AG04449 (cell line): ENCODE measurements at places on chromosomes 2 and 18.

- DNase-seq = peak; percentile 29
Observed at GRCh38 chr2:179543361-179543901, 278.8 kb upstream of the SESTD1 start.

DNA sequence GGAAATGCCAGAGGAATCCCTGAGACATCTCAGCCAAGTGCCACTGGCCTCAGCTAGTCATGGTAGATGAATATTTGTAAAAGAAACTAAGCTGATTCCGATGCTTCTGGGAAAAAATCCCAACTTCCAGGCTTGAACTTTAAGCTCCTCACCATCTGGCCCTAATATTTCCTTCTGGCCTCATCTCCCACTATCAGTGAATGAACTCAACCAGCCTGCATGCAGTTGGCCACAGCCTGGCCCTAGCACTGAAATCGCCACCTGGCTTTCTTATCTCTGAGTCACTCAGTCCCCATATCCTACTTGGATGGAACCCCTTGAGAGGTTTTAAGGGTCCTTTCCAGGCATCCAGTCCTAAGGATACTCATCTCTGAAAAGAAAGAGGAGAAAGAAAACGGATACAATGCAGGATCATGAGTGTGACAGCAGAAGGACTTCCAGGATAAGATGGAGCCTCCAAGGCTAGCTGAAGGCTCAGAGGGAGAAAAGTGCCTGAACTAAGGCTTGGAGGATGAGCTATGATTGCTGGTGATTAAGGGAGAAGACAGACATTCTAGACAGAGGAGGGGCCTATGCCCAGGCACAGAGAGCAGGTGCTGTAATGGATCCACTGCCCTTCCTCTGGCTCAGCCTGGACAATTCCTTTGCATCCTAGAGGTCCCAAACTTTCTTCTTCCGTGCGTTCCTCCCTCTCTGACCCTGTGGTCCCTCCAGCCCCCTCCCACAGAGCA, 141.5 kb upstream of the MYCN start:
- no peak for DNase-seq

DNA sequence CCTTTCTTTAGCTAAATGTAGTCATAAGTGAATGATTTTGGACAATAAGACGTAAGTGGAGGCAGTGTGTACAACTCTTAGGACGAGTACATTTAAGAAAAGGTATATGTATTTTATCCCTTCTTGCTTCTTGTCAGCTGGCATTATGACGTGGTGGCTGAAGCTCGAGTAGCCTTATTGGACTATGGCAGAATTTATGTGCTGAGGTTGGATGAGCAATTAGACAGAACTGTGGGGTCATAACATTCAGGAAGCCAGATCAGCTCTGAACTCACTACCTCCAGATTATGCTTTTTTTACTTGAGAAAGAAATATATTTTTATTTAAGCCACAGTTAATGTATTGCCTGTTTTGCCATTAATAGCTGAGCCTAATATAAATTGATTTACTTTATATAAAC, 661.5 kb downstream of the ERBB4 start:
- no peak for DNase-seq

DNA sequence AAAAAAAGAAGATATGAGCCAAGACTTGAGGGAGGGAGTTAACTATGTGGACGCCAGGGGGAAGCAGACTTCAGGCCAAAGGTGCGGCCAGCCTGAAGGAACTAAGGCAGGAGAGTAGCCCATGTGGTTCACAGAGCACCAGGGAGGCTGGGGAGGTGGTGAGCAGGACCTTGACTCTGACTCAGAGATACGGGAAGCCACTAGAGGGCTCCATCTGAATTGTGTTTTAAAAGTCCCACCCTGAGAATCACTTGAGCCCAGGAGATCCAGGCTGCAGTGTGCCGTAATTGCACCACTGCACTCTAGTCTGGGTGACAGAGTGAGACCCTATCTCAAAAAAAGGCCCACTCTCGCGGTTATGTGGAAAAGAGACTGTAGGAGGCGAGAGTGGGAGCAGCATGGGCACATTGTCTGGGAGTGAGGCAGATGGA, 12.3 kb downstream of the CEP192 start:
- no peak for DNase-seq

DNA sequence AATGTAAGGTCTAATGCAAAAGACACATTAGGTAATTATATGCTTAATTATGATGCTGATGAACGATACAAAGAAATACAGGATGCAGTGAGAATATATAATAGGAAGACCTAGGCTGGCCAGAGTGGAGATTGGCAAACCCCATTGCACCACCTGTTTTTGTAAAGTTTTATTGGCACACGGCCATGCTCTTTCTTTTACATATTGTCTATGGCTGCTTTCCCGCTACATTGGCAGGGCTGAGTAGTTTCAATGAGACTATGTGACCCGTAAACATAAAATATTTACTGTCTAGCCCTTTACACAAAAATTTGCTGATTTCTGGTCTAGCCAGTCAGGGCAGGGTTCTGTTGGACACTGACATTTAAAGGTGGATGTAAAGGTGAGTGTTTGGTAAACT, 5.4 kb downstream of the SEC11C start:
- no peak for DNase-seq

DNA sequence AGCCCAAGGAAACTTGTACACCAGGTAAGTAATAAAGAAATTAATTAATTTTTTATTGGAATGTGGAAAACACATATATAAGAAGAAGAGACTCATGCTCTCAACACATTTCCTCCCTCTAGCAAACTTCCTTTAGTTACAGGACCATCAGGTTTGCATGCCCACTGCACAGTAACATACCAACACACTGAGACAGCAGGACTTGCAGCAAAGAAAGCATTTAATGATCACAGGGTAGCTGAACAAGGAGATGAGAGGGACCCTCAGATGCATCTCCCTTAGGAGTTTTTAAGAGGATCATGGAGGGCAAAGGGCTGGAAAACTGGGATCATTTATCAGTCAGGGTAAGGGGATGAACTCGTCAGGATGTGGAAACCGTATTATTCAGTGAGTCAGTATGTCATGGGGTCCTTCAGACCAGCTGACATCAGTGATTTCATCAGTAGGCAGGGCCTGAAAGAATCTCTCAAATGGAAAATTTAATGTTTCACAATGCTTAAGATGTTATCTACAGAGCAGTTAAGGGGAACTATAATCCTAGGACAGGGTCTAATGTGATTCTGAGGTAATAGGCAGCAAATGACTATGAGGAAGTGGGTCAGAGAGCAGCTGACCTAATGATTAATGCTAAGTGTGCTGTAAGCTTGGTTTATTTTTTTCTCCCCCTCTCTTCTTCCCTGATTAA, 193.8 kb upstream of the RND3 start:
- peak; percentile 85 for DNase-seq

DNA sequence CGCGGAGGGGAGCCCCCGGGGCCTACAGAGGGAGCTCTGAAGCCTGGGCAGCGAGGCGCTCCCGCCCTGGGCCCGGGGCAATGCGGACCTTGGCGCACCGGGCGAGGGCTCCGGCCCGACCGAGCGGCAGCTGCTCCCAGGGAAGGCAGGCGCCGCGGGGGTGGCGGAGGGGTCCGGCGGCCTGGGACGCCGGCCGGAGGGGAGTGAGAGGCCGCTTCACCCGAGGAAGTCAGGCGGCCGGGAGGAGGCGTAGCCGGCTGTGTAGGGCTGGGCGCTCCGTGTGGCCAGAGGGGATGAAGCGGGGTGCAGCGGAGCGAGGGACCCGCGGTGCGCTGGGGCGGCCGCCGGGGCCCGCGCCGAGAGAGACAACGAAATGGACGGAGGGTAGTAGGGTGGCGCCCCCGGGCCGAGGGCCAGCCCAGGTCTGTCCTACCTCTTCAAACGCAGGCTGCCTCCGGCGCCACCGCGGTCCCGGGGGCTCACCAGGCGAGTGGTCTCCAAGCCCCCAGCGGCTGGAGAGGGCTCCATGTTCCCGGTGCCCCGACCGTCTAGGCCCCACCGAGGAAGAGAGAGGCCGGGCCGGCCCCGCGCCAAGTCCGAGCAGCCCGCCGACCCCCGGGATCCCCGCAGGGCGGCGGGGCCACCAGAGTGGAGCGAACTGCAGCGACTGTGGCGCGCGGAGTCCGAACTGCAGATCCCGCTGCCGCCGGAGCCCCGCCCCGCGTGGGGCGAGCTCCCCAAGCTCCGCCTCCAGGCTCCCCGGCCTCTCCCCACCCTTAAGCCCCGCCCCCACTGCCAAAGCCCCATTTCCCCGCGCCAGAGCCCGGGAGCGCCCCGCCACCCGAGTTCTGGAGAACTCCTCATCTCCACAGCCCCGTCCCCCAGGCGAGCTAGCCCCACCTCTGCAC, at the start of gene SLC30A3:
SLC30A3 (minus strand) TSS at position 669 of the 908 bp plus-strand sequence; CDS start at position 528, 141 bp downstream.
- DNase-seq = no peak

DNA sequence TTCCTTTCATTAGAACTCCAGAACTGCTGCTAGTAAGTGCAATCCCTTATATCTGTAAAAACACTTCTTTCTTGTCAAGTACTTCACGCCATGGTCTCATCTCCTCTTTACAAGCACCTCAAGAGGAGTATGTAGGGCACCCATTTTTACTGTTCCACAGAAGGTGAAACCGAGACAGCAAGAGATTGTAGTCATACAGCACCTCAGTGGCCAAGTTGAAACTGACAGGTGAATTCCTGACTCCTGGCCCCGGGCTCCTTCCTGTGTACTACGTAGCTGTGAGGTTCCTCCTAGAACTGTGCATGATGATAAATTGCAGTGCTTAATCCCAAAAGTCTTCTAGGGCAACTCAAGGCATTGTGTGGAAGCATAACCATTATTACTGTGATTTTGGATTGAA, 131.5 kb upstream of the MEIS1 start:
- DNase-seq = no peak
